Keratinocyte (primary cell): ENCODE measurements at places on chromosomes 1 and 21. TPM values are rescaled to one million over a fixed set of nuclear protein-coding genes. Genes with fewer than 3 reads are reported as not detected.
A peak's percentile ranks its signal among the peaks of the same experiment; 100 is the strongest.

GRCh38 chr21:45618846-45619485, 24.6 kb upstream of the PCBP3 start:
- no peak for DNase-seq

- DNase-seq, result no peak
These were observed 97.3 kb upstream of the RAB3GAP2 start for GRCh38 chr1:220369511-220369910.

ZBTB7B gene
- polyA plus RNA-seq, result 15.3 to 51.8 TPM (median 20.9 TPM) in 3 replicates

DNA sequence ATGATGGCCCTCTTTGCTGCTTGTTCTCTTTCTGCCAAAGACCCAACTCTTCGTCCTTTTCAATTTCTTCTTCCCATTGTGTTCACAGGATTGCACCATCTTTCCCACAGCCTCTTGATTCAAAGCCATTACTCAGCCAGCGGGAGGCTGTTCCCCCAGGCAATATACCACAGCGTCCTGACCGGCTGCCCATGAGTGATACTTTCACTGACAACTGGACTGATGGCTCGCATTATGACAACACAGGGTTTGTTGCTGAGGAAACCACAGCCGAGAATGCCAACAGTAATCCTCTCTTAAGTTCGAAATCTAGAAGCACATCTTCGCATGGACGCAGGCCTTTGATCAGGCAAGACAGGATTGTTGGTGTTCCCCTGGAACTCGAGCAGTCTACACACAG, 167.4 kb downstream of the LRRC40 start:
- DNase-seq, result no peak

LAMB3 gene
- 659 to 1,206 TPM (median 953 TPM) in 3 replicates for polyA plus RNA-seq

DNA sequence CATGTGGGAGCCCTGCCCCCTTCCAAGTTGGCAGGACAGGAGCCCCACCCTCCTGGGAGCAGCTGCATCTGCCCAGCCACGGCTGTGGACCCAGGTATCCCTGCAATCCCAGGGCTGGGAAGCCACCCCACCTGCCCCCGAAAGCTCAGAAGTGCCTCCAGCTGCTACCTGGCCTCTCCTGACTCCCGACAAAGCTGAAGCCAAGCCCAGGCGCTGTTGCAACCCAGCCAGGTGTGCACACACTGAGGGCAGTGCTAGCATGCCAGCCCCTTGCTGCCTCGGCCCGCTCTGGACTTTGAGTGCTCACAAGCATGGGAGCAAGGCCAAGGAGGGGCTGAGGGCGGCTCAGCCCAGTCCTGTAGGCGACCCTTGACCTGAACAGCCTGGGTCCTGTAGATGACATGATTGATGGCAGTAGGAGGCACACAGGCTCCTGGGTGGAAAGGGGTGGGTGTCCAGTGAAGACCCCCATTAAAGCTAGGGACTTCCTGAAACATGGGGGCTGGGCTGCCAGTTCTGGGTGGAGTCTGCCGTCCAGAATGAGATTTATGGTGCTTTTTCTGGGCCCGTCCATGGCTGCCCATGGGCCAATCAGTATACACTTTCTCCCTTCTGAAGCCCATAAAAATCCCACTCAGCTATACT, 2.8 kb upstream of the SSU72 start:
- no peak for DNase-seq

DNA sequence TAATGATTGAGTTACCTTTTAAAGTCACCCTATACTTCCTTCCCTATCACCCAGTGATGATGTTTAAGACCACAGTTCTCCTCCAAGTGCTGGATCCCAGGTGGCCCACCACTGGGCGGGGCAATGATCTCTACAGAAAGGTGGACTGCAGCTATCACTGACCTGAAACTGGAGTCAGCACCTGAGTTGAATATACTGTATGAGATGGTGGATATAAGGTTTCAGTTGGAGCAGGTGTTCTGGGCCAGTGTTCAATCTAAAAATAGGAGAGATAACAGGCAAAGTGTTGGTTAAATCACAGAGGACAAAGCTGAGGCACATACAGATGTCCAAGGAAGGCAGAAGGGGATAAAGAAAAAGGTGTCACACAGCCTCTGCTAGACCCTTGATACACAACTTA, 96.6 kb downstream of the SIPA1L2 start:
- no peak for DNase-seq

DNA sequence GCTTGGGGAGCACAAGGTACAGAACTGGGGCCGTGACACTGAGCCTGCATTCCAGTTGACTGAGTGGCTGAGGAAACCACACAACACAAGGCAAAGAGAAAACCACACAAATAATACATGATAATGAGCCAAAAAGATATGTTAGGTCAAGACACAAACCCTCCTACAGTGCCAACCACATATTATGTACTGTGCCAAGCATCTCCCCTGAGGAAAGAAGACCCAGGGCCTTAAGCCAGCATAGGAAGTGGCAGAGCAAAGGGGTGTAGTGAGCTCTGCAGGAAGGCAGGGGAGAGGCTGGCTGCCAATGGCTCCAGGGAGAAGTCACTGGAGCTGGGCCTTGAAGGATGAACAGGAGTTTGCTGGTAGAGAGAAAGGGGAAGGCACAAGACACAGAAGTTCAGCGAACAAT, 28.2 kb downstream of the CTNNBIP1 start:
- DNase-seq, result no peak

CRNN gene
- 0.04 to 0.05 TPM (median 0.05 TPM) in 3 replicates for polyA plus RNA-seq

FGR gene
- 0.04 to 0.17 TPM in 2 of 3 replicates, not detected in the other for polyA plus RNA-seq

- no peak for DNase-seq
These were observed 24.7 kb downstream of the VAMP4 start for GRCh38 chr1:171717062-171717718.

DNA sequence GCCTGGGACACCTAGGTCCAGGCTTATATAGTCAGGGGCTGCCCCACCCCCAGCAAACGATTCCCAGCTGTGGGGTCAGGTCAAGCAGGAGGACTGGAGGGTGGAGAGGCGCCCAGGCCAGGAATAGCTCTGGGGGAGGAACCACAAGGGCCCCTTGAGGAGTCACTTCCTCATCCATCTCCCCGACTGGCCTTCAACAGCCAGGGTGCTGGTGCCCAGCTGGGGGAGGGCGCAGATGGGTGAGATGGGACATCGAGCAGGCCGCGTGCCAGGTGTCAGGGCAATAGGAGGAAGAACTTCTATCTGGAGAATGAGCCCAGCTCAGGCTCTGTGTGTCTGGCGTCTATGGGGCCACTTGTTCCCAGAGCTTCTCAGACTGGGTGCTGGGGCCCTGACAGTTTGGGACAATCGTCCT, 208 bp upstream of the MYBPH start:
- DNase-seq, result no peak

HENMT1 gene
- 1.2 to 1.7 TPM (median 1.6 TPM) in 3 replicates for polyA plus RNA-seq

DNA sequence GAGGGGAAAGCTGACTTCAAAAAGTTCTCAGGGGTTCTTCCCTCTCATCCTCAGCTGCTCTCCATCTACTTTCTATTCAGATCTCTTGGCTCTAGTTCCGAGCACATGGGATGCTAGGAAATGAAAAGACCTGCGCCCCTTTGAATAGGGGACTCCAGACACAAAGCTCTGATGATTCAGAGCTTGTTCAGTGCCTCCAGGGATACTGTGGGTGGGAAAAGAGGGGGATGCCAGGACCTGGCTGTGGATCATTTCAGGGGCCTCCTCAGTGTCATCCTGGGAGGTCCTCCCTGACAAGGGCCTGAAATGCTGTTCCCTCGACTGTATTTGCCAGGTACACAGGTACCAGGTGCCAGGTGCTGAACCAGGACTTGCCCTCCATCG, 943 bp upstream of the KIAA0040 start:
- no peak for DNase-seq

- DNase-seq, result no peak
These were observed 32.6 kb downstream of the RYR2 start for GRCh38 chr1:237074371-237075117.

- DNase-seq, result no peak
These were observed 37.8 kb upstream of the CTTNBP2NL start for GRCh38 chr1:112358061-112358770.

DNA sequence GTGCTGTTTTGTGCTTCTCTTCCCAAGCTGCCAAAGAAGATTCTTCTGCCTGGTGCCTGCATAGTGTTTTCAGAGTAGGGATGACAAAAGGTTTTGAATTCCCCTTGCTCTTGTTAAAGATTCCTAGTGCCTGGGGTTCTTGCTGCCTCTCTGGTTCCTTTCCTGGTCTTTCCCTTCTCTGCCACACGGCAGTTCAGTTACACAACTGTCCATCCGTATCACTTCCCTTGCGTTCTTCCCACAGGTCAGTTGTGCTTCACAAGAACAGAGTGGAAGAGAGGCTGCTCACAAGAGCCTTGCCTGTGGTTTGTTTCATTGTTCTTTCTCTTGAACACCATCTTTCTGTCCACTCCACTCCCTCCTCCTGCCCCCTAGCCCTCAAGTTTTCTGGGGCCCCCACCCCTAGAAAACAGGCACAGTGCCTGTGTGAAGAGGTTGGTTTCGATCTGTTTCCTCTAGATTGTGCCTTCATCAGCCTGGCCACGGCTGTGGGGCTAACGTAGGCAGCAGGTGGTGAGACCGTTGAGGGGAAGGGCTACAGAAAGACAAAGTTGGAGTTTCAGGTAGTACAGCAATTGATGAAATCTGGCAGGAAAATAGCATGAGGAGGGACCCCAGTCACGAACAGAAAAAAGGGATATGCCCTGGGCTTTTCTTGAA, 5.8 kb downstream of the VASH2 start:
- DNase-seq, result no peak

LRP8 gene
- polyA plus RNA-seq, result 15.2 to 33.7 TPM (median 31.0 TPM) in 3 replicates

DNA sequence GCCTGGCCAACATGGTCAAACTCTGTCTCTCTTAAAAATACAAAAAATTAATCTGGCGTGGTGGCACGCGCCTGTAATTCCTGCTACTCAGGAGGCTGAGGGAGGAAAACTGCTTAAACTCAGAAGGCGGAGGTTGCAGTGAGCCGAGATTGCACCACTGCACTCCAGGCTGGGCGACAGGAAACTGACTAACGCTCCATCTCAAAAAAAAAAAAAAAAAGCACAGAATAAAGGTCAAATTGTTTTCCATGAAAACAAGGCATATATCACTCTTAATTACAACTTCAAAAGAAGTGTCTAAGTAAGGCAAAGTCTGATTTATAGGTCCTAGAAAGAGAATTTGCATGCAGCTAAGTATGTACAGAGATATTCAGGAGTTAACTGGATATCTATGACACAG, 25.6 kb downstream of the EYA3 start:
- DNase-seq, result no peak

GRCh38 chr1:180156201-180156600, 1.5 kb downstream of the QSOX1 start:
- DNase-seq, result no peak

VSIG8 gene
- 0.48 to 1.5 TPM (median 0.56 TPM) in 3 replicates for polyA plus RNA-seq

GRCh38 chr1:52814465-52814864, 28.1 kb upstream of the ZYG11A start:
- peak; percentile 15 for DNase-seq

DNA sequence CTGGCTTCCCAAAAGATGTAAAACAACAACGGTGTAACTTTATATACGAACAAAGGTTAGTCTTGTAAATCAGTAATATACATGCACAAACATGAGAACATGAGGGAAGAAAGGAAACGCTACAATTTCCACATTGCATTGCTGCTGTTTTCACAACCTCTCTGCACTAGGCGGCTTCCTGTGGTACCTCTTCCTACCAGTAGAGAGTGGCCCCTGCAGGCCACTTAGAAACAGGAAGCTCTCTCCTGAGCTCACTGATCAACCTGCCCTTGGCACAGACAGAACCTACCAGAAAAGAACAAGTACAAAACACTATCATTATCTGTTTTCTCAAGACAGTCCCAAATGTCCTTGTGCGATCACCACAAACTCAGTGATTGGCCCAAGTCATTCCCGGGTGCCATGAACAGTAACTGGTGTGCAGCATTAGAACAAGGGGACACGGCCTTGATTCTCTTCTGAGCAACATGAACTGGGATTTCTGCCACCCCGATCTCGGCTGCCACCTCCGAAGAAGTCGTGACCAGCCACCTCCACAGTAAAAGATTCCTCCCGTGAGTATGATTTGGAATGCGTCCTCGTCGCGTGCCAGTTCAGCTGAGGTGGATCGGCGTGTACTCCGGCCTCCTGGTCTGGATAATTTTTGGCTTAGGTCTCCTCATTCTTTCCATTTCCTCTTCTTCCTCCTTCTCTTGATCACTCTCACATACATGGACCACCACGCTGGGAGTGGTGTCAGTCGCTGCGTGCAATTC, 5.7 kb upstream of the KCNE1 start:
- DNase-seq, result no peak

- no peak for DNase-seq
These were observed 51.7 kb downstream of the WNT9A start for GRCh38 chr1:227895828-227896685.

GRCh38 chr1:53303726-53304515, 23.9 kb downstream of the LRP8 start:
- no peak for DNase-seq

GIPC2 gene
- polyA plus RNA-seq, result 0.08 to 0.28 TPM (median 0.23 TPM) in 3 replicates

GRCh38 chr1:236395947-236396664, 2.0 kb downstream of the EDARADD start:
- DNase-seq, result no peak

LCE2A gene
- polyA plus RNA-seq, result 0.12 to 0.16 TPM in 2 of 3 replicates, not detected in the other

DNA sequence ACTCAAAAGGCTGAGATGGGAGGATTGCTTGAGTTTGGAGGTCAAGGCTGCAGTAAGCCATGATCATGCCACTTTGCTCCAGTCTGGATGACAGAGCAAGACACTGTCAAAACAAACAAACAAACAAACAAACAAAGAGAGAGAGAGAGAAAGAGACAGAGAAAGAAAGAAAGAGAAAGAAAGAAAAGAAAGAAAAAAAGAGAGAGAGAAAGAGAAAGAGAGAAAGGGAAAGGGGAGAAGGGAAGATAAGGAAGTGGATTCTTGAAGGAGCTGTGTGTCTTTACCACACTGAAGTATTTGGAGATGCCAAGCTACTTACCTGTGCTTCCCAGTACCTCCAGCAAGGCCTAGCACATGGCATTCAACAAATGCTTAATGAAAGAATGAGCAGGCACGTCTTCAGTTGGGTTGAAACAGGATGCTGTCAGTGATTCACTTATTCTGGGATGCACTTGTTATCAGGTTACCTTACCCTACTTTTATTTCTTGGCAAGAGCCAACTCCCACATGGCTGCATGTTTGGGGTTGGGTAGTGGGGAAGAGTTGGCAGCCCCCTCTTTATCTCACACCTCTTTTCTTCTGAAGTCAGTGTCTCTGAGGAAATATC, 28.8 kb downstream of the CD101 start:
- DNase-seq, result no peak

PTGFRN gene
- polyA plus RNA-seq, result 153 to 177 TPM (median 172 TPM) in 3 replicates

- no peak for DNase-seq
These were observed 82.1 kb downstream of the MT1HL1 start for GRCh38 chr1:236922190-236922589.

RAB7B gene
- polyA plus RNA-seq, result 39.2 to 88.7 TPM (median 47.8 TPM) in 3 replicates

HCN3 gene
- polyA plus RNA-seq, result 2.9 to 4.8 TPM (median 3.0 TPM) in 3 replicates

DNA sequence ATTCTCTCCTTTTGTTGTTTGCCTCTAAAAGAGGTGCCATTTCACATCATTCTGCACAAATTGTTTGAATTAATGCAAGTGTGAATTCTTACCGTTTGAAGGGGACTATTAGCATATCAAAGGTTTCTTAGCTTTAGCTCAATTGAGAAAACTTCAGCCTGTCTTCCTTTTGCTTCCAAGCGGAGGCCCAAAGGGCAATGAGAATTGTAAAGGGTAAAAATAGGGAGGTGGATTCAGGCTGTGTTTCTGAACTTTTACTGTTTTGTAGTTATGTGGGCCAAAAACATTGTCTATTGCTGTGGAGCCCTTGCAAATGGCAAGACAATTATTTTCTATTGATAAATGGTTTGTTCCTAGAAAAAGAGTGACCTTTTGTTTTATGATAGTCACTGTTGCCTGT, 3.6 kb downstream of the ADGRL2 start:
- no peak for DNase-seq

RGS1 gene
- polyA plus RNA-seq, result 0.05 to 0.19 TPM in 2 of 3 replicates, not detected in the other
